Activated gamma-delta T cell (primary cell): ENCODE measurements at places on chromosomes 3 and 15.

- no peak for DNase-seq
Observed at GRCh38 chr3:124845406-124845805, 41.8 kb downstream of the ITGB5 start.

- no peak for DNase-seq
Observed at GRCh38 chr3:113212844-113213375, 1.6 kb downstream of the BOC start.

- DNase-seq = no peak
Observed at GRCh38 chr3:31671451-31671850, 138.7 kb downstream of the STT3B start.

DNA sequence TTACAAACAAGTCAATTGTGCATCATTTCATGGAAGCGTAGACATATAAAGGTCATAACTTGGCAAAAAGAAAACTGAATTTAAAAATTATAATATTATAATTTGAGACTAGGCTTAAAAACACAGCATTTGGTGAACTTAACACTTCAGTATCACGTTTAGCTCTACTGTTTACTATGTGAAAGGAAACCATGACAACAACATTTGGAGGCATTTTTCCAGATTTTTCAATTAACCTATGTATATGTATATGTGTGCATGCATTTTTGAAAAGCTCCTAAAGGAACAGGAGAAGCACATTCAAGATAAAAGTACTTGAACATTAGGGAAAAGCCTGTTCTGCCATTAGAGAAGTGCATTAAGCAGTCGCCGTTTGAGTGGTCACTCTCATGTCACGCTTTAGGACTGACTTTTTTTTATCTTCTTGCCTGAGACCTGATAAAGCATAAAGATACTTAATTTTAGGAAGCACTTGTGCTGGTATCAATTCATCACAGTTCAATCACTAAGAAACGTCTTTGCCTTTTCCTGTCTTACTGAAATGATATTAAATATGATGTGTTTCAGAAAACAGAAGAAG is 156.0 kb downstream of the NAALADL2 start:
- no peak for DNase-seq

DNA sequence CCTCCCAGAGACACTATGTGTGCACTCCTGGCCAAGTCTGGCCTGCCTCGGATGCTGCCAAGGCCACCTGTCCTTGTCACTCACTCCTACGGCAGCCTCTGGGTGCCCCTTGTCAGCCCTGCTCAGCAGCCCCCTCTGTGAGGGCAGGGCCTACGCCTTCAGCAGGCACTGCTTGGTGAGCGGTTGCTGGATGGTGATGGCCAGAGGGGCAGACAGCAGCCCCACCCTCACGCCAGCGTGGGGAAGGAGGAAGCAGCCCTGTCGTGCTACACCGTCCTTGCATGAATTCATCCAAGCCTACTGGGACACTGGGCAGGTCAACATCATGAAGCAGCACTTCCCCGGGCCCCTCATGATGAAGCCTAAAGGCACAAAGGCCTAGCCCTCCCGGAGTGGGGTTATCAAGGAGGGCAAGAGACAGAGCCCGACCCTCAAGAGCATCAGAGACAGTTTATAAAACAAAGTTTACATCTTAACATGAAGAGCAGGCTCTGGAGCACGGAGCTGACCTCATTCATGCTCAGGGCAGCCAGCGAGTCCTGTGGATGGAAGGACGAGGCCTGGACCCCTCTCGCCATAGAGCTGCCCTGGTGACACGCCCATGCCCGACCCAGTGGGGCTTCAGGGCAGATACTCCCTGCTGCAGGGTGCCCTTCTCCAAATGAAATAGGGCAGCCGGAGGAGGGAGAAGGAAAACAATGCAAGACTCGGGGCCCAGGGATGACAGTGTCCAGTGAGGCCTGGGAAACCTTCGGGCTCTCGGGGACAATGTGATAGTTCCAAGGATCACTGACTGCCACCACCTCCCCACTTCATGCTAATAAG is 25.3 kb downstream of the CHDH start:
- DNase-seq = no peak

DNA sequence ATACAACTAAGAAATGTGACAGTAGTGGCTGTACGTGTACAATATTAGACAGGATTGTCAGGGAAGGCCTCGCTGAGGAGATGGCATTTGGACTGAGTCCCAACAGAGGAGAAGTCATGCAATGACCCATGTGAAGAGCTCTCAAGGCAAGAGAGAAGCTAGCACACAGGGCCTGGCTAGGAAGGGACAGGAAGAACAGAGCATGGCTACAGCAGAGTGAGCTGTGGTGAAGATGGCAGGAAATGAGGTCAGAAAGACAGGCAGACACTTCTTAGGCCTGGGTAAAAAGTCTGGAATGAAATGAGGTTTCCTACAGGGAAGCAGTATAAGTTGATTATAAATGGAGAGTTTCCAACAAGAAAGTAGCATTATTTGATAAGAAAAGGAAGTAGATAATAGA is 33.2 kb upstream of the LEKR1 start:
- DNase-seq = no peak

DNA sequence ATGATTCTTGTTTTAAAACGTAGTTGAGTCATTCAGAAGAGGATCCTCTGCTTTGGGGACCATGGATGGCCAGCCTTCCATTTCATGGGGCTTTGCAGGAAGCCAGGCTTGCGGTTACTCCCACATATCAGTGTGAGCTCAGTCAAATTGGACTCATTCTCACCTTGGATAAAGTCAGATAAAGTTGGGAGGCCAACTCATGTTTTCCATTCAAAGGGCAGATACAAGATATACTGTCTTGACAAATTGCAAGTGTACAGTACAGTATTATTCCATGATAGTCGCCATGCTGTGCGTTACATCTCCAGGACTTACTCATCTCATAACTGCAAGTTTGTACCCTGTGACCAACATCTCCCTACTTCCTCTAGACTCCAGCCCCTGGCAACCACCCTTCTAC is 25.5 kb upstream of the B3GNT5 start:
- DNase-seq = no peak

DNA sequence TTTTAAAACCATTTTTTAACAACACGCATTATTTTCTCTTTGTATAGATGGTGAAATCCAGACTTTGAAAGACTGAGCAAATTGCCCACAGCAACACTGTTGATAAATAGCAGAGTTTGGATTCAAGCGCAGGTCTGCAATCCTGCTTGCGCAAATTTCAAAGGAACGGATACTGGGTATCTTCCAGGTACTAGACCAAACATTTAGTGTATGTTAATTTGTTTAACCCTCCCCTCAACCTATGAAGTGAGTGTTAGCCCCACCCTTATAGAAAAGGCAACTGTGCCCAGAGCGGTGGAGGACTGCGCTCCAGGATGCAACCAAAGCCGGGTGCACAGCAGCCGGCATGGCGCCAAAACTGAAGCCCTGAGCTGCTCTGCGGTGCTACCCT is 103.8 kb downstream of the CPN2 start:
- no peak for DNase-seq

GRCh38 chr15:28017423-28017924 is 81.6 kb downstream of the OCA2 start:
- DNase-seq = no peak

DNA sequence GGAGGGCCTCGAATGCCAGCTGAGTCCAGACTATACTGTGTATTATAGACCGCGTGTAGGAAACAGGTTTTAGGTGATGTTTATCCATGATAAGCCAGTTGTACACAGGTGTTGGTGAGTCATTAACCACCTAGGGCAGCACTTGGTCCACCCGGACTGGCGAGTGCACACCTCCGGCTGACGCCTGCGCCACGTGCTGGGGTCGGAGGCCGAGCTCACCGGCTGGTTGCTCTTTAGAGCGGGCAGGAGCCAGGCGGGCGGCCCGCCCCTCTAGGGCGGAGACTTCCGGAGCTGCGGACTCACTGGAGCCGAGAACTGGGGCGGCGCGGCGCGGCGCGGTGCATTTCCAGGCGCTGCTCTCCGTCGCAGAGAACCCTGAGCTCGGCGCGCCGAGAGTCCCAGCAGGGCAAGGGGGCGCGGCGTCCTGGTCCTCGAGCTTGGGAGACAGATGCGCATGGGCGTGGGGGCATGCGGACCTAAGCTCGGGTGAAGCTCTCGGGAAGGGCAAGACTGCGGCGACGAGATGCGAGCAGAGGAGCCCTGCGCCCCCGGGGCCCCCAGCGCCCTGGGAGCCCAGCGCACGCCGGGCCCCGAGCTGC is at the start of gene ESYT3:
TSS of gene ESYT3 (plus strand) at position 341 of the 599 bp plus-strand sequence. CDS start at position 524, 183 bp downstream.
- no peak for DNase-seq
